Right cardiac atrium (tissue), 5 donors: ENCODE measurements at places on chromosomes 2 and 18. TPM values are rescaled to one million over a fixed set of nuclear protein-coding genes. Genes with fewer than 3 reads are reported as not detected.

XDH gene
- polyA plus RNA-seq, result not detected

CCL20 gene
- not detected for polyA plus RNA-seq

DNA sequence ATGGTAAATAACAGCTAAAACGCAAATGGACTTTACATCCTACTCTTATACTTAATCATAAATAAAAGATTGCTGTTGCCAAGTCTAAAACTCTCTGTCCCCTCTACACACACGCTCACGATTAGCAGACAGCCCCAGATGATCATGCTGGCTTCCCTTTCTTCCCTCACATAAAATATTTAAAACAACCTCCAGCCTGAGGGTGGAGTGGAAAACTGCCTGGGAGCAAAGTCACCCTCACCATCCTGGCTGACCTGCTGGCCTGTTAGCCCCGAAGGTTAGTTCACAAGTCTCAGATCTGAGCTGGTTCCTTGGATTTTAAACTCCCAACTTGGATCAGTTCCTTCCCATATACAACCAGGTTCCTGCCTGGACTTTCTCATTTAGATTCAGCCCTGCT is 288.2 kb downstream of the NBAS start:
- DNase-seq, result no peak

GRCh38 chr2:27133195-27133875 is 1.1 kb downstream of the PREB start:
- peak; percentile 36 for DNase-seq

GRCh38 chr2:196399722-196400691 is 228.6 kb upstream of the STK17B start:
- no peak for DNase-seq

EDAR gene
- polyA plus RNA-seq, result not detected

IL37 gene
- polyA plus RNA-seq, result not detected

RUFY4 gene
- polyA plus RNA-seq, result not detected

DNA sequence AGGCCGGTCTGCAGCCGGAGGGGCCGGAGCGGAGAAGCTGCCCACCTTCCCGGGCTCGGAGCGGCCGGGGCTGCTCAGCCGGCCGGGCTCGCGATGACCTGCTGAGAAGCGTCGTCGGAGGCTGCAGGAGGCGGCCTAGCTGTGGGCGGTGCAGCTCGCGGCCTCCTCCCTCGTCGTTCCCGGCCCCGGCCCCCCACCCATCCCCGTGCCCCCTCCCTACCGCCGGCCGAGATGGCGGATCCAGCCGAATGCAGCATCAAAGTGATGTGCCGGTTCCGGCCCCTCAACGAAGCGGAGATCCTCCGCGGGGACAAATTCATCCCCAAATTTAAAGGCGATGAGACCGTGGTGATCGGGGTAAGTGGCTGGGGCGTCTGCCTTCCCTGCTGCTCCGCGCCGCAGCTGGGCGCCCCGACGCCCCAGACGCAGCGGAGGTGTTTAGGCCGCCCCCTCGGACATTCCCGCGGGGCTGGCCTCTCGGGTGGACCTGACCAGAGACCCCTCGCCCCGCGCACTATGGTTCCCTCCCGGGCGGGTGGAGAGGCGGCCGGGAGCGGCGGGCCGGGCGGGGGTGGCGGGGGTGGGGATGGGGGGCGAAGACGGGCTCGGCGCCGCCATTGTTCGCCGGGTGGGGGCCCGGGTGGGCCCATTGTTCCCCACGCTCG is 492 bp downstream of the KIF5C start:
- peak; percentile 55 for DNase-seq

GRCh38 chr2:162586311-162586710 is 242.4 kb downstream of the GCA start:
- DNase-seq, result no peak

- no peak for DNase-seq
Observed at GRCh38 chr2:73031725-73032701, 39.5 kb downstream of the SFXN5 start.

- peak; percentile 90 for DNase-seq
Observed at GRCh38 chr18:519019-519879, 18.7 kb upstream of the COLEC12 start.

DNA sequence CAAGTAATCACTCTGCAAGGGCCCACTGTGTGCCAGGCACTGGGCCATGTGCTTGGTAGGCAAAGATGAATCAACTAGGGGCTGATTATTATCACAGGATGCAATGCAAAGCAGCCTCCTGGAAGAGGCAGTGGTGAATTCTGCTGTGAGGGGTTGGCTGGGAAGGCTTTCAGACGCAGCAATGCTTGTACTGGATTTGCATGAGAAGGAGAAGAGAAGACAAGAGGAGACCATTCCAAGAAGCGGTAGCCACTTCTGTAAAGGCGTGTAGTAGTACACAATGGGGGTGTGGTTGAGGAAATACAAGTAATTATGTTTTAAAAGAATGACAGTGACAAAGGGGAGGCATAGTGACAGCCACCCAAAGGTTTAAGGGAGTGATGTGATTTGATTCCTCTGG is 502.7 kb downstream of the PLCL1 start:
- no peak for DNase-seq

DNA sequence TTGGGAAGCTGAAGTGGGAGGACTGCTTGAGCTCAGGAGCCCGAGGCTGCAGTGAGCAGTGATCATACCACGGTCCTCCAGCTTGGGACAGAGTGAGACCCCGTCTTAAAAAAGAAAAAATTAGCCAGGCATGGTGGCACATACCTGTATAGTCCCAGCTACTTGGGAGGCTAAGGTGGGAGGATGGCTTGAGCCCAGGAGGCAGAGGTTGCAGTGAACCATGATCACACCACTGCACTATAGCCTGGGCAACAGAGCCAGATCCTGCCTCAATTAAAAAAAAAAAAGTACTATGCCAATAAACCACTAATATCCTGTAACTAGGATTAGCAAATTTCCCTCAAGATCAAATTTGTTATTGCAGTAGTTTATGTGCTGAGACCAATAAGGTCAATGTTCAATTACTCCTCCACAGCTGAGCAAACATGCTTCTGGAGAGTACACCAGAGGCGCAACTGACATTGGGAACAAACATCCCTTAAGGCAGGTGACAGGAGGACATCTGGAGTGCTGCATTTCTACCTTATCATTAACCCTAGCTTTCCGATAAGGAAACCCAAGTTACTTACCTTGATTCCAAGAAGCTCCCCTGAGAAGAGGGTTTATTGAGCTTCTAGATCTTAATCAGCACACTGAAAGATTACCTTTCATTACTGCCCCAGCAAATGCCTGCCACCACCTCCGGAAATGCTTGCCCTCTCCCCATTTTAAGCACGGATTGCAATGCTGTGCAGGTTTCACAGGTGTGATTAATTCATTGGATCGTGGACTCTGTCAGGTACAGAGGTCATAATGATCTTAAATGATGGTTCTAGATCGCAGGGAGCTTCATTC is 26.2 kb downstream of the MGAT4A start:
- no peak for DNase-seq

DNA sequence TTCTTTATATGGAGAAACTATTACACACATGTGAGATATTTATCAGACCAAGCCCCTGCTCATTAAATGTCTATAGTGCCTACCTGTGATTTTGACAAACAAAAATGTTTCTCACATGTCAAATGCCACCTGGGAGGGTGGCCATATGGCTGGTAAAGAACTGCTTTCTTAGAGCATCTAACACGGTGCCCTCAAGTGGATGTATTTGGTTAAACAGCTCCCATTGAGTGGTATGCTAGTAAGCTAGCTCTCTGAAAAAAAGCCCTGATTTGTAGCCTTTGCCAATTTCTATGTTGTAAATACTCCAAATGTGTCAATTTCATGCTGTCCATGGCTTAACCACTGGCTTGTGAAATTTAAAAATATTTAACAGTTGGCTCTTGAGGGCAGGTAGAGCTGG is 94.6 kb downstream of the PMAIP1 start:
- DNase-seq, result no peak

GRCh38 chr18:46772357-46772756 is 15.5 kb upstream of the ST8SIA5 start:
- DNase-seq, result no peak

SCN3A gene
- polyA plus RNA-seq, result 0.54 TPM
